ENCODE measurements at places on chromosomes 7 and 10. TPM values are rescaled to one million over a fixed set of nuclear protein-coding genes. Genes with fewer than 3 reads are reported as not detected.

GRCh38 chr10:124647421-124648130 is 96.6 kb downstream of the FAM53B start:
- H3K4me3 ChIP-seq: peak overlapping the region; percentile 70
- peak; percentile 87 for DNase-seq
- peak overlapping the region; percentile 92 for H3K27ac ChIP-seq
- peaks cover 78% of the 10 kb centered on the region for H3K4me1 ChIP-seq
- H3K36me3 ChIP-seq: peaks cover 19% of the 10 kb centered on the region

The NIPSNAP2 gene
- total RNA-seq: 35.0 TPM

GRCh38 chr10:111833251-111833650 is 350.3 kb downstream of the GPAM start:
- no peaks in the 10 kb centered on the region for H3K36me3 ChIP-seq
- no peaks in the 10 kb centered on the region for H3K27me3 ChIP-seq
- H3K4me1 ChIP-seq: no peaks in the 10 kb centered on the region
- no peak for DNase-seq

GRCh38 chr7:149772241-149772955 is 990 bp downstream of the ZNF467 start:
- peaks cover 1% of the 10 kb centered on the region for H3K4me1 ChIP-seq
- DNase-seq: no peak
- H3K36me3 ChIP-seq: no peaks in the 10 kb centered on the region
- H3K4me3 ChIP-seq: peak overlapping the region; percentile 57

The FXYD4 gene
- not detected for total RNA-seq

- H3K4me1 ChIP-seq: peaks cover 2% of the 10 kb centered on the region
- no peak overlapping the region for H3K4me3 ChIP-seq
- no peak overlapping the region for H3K27ac ChIP-seq
- DNase-seq: no peak
Measured at GRCh38 chr7:148058092-148058491, 532.5 kb upstream of the C7orf33 start.

DNA sequence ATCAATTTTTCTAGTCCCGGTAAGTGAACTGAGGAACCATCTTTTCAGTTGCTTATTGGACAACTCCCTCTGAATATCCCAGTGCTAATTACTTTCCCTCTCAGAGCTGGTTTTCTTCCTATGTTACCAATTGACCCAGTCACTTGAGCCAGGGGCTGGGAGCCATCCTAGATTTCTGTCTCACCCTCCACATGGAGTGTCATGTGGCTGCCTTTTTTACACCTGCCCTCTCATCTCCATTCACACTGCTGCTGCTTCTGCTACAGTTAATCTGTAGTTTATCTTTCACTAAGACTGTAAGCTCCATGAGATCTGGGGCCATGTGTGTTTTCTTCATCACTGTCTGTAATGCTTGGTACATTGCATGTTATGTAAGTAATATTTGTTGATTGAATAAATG is 35.8 kb downstream of the VCL start:
- DNase-seq: no peak
- no peak overlapping the region for H3K4me3 ChIP-seq
- no peak overlapping the region for H3K27ac ChIP-seq
- H3K27me3 ChIP-seq: no peaks in the 10 kb centered on the region

DNA sequence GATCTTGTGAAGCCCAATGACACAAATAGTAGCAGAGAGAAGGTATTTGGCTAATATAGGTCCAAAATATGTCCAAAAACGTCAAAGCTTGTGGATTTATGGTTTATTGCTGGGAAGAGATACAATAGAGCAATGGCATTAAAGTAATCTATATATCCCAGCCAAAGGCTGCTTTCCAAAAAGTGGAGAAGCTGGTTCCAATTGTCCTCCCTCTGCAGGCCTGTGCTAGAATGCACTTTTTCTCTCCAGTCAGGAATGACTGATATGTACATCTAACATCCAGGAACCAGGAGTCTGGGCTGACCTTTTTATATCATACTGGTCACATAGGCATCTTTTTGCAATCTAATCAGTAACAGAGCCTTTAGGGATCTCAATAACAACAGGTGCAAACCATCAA is 167.1 kb upstream of the FAM3C start:
- peaks cover 6% of the 10 kb centered on the region for H3K27me3 ChIP-seq
- no peak for DNase-seq
- no peak overlapping the region for H3K27ac ChIP-seq
- no peaks in the 10 kb centered on the region for H3K36me3 ChIP-seq
- no peaks in the 10 kb centered on the region for H3K4me1 ChIP-seq
- no peak overlapping the region for H3K4me3 ChIP-seq

DNA sequence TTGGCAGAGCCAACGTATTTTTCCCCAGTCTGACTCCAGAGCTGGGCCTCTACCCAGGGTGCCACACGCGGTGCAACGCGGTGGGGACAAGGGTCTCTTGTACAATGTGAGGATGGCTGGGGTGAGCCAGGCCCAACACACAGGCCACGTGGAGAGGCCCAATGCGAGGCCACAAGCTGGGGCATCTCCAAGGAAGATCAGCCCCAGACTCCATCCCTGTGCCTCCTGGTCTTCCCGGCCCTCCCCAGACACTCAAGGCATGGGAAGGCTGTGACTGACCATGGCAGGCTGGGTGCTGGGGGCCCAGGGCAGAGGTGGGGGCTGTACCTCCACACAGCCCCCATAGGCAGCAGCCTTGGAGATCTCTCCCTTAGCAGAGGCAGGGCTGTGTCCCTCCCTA is 135.3 kb upstream of the FAM20C start:
- no peaks in the 10 kb centered on the region for H3K27me3 ChIP-seq
- DNase-seq: no peak
- H3K27ac ChIP-seq: no peak overlapping the region
- H3K4me1 ChIP-seq: no peaks in the 10 kb centered on the region
- no peaks in the 10 kb centered on the region for H3K36me3 ChIP-seq

DNA sequence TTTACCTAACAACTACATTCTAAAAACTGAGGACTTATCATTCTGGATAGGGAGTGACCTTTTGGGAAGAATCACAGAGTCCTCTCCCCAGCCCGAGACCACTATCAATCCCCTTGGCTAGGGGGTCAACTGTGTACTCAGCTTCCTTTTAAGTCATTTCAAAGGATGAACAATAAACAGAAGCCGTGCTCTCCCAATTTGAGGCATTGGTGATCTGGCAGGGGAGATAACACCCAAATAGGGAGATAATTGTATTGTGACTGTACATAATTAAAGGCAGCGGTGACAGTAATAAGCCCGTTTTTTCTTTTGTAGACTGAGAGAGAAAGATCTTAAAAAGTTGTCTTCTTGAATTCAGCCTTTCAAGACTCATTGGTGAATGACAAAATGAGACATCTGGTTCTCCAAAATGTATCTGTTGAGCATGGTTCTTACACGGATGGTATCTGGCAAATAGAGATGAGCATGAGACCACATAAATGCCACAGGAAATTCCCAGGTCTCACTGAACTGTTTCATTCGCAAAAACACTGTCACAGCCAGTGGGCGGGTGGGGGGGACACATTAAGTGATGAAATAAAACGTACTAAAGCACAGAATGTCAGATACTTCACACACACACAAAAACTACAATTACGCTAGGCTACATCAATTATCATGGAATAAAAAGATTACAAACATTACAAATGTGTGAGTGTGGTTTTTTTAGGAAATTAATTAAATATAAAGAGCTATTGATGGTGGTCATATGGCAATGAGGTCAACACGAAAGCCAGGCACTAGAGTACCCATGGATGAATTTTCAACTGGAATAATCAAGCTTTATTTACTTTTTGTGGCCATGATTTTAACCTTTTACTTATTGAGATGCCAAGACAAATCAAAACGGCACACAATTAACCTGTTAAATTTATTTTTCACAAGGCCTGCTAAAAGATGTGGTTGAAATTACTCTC is 108.4 kb downstream of the HIPK2 start:
- H3K36me3 ChIP-seq: no peaks in the 10 kb centered on the region
- H3K4me3 ChIP-seq: no peak overlapping the region

The SPDYE8 gene
- total RNA-seq: not detected

DNA sequence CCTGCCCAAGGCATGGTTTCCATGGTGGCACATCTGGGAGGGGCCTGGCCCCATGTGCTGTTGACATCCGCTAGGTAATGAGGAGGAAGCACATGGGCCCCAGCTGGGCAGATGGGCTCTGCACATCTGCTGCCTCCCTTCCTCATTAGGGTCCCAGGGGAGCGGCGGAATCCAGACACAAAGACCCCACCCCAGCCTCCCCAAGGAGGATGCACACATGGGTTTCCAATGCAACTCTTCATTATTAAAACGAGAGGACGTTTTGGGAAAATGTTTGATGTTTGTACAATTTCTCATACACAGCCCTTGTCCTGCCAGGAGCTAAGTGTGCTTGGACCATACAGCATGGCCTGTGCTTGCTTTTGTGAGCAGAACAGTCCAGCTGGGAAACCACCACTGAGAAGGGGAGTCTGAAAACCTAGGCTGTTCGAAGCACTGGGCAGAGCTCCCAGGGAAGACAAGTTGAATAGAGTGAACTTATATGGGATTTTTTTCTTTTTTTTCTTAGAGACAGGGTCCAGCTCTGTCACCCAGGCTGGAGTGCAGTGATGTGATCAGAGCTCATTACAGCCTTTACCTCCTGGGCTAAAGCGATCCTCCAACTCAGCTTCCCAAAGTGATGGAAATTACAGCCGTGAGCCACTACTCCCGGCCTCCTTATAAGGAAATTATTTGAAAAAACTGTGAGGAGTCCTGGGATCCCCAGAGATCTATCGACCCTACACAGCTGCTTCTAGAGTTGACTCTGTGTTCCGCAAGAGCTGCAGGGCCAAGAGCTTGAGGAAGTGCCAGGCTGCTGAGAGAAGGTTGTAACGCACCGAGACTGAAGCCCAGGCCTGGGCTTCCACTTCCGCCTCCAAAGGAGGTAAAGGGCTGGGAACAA is 23.4 kb downstream of the FAM107B start:
- DNase-seq: no peak
- peaks cover 2% of the 10 kb centered on the region for H3K36me3 ChIP-seq
- H3K4me1 ChIP-seq: no peaks in the 10 kb centered on the region
- H3K27me3 ChIP-seq: no peaks in the 10 kb centered on the region

DNA sequence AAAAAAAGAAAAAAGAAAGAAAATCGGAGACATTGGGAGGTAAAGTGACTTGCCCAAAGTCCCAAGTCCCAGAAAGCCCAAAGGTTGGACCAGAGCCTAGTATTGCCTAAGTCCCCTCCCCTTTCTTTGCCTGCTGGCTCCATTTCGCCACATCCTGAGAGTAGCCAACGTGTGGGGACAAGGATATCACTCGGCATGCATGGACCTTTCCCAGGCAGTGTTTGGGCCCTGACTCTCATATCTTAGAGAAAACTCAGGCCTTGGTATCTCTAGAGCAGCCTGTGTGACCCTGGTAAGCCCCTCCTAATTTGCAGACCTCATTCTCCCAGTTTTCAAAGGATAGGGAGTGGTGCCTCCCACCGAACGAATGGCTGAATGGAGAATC is 294.2 kb upstream of the ZMIZ1 start:
- no peaks in the 10 kb centered on the region for H3K4me1 ChIP-seq
- no peaks in the 10 kb centered on the region for H3K36me3 ChIP-seq
- no peaks in the 10 kb centered on the region for H3K27me3 ChIP-seq
- no peak overlapping the region for H3K27ac ChIP-seq
- DNase-seq: no peak

The FAM25A gene
- total RNA-seq: not detected

DNA sequence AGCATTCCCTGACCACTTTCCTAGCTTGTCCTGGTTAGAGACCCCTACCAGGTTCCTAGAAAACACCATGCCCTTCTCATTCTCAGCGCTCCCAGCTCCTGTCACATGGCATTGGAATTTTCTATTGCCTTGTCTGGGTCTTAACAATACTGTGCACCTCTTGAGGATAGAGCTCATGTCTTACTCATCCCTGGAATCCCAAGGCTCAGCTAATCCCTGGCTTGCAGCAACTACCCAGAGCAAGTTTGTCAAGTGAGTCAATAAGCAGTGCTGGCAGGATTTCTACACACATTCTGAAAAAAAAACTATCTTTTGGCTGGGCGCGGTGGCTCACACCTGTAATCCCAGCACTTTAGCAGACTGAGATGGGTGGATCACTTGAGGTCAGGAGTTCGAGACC is 11.7 kb upstream of the PRDX3 start:
- no peaks in the 10 kb centered on the region for H3K27me3 ChIP-seq
- H3K4me3 ChIP-seq: no peak overlapping the region
- H3K36me3 ChIP-seq: no peaks in the 10 kb centered on the region
- no peak overlapping the region for H3K27ac ChIP-seq

- no peaks in the 10 kb centered on the region for H3K36me3 ChIP-seq
- H3K4me1 ChIP-seq: no peaks in the 10 kb centered on the region
- DNase-seq: no peak
- no peak overlapping the region for H3K27ac ChIP-seq
- no peak overlapping the region for H3K4me3 ChIP-seq
- no peaks in the 10 kb centered on the region for H3K27me3 ChIP-seq
Measured at GRCh38 chr7:18815261-18815960, 302.0 kb downstream of the TWIST1 start.

The TRIM50 gene
- not detected for total RNA-seq

The CHAT gene
- not detected for total RNA-seq

The FGL2 gene
- 1.6 TPM for total RNA-seq

DNA sequence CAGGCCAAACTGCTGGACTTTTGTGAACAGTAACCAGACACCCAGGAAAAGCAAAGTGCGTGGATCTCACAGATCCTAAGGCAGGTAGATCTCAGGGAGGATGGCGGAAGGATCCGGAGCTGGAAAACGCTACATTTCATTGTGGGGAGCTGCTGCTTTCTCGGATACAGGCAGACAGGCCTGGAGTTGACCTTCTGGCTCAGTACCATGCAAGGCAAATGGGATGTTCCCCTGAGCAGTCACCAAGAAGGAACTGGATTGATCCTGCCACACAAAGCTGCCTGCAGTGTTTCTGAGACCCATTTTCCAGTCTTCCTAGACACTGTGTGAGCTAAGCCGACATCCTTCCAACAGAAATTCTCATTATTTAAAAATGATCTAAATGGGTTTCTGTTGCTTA is 65.5 kb downstream of the ZRANB1 start:
- H3K36me3 ChIP-seq: no peaks in the 10 kb centered on the region
- H3K4me3 ChIP-seq: no peak overlapping the region
- no peaks in the 10 kb centered on the region for H3K4me1 ChIP-seq
- H3K27ac ChIP-seq: no peak overlapping the region
- H3K27me3 ChIP-seq: peaks cover 15% of the 10 kb centered on the region

The SP8 gene
- not detected for total RNA-seq

All from activated CD8-positive, alpha-beta T cell treated with anti-CD3 and anti-CD28 coated beads, Interleukin-2, amount 10 ng/mL, durations not matched to agents 7 days and 5 days (primary cell).